ENCODE measurements at places on chromosomes 4 and X.

DNA sequence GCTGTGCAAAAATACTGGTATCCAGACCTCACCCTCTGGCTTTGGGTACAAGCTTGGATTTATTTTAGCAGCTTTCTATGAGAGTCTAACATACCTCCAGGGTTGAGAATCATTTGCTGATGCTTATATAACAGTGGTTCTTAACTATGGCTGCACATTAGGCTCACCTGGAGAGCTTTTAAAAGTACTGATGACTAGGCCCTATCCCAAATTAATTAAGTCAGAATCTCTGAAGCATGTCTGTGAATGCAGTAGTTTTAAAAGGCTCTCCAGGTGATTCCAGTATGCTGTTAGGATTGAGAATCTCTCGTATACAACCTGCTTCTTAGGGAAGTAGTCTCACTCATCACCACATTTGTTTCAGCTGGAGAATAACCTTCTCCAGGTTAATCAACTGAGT, 99.2 kb downstream of the PDHA2 start:
- no peak for DNase-seq

GRCh38 chr4:56791316-56791715, 30.2 kb downstream of the SPINK2 start:
- DNase-seq = no peak

- DNase-seq = no peak
Measured at GRCh38 chrX:101407167-101407747, 468 bp downstream of the GLA start.

GRCh38 chrX:110435196-110435595, 76.5 kb downstream of the RTL9 start:
- DNase-seq = no peak

All from stimulated activated CD4-positive, alpha-beta T cell treated with anti-CD3 and anti-CD28 coated beads, Interleukin-2, amount 100 ng/mL, for 4 hours (primary cell).